D341Med (cell line): ENCODE measurements at places on chromosomes 5 and 9.

DNA sequence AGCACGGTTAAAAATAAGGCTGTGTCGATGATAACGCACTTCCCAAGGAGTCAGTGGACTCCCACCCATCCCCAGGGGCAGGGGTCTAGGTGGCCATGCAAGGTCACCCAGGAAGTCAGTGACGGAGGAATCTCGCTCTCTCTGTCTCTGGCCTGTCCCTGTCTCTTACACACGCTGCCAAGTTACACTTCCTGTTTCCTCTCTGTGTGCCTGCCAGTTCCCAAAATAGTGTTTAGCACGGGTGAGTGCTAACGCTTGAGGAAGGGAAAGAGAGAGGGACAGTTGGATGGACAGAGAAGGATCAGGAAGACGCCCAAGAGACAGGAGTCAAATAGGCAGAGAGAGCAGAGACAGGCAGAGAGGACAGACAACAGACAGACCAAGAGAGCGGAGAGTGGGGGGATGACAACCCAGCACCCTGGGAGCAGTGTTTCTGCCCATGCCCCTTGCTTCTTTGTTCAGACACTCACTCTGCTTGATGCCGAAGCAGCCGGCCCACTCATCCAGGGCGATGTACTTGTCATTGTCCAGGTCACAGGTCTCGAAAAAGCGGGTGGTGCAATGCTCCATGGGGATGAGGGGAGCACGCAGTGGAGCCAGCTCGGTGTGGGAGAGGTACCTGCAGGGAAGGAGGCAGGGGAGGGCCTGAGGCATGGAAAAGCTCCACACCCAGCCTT lies 23.0 kb downstream of the SPARC start:
- DNase-seq, result no peak

GRCh38 chr5:13133951-13134350 lies 810.5 kb downstream of the DNAH5 start:
- no peak for DNase-seq

DNA sequence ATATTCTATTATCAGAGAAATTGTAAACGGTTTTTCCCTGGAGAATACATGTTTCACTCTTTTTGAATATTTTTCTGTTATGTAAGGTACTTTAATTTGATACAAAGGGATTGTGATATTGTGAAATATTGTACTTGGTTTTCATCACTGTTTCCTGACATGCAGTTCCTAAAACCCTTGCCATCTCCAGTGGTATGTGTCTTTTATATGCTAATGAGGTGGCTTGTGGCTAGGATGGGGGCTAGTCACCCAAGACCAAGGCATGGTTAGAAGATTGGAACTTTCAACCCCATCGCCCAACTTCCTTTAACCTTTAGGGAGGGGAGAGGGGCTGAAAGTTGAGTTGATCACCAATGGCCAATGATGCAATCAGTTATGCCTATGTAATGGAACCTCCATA lies 160.6 kb downstream of the TAF11L14 start:
- no peak for DNase-seq

GRCh38 chr9:127714020-127714750 lies 1.3 kb downstream of the PTRH1 start:
- DNase-seq, result no peak

- DNase-seq, result no peak
These were observed 1981.1 kb downstream of the EFNA5 start for GRCh38 chr5:105689596-105689995.

GRCh38 chr5:133780619-133781280 lies 168.4 kb upstream of the FSTL4 start:
- no peak for DNase-seq

GRCh38 chr5:169164481-169164925 lies 136.4 kb downstream of the SLIT3 start:
- no peak for DNase-seq

DNA sequence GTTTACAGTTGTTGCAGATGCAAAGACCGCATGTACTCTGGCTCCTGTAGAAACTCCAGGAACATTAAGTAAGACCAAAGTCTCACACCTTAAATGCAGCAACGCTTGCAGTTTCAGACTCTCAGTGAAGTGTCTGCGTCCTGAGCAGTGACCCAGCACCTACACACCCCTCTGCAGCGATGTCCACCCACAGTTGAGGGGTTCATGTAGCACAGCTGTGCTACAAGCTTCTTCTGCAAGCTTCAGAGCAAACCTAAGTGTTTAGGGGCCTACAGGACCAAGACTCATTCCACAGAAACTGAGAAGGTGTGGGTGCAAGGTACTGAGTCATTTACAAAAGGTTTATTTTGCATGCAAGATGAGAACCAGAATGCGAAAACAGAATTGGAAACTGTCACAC lies 191.0 kb downstream of the IRX2 start:
- no peak for DNase-seq

- peak; percentile 72 for DNase-seq
These were observed 16.5 kb upstream of the PRSS3 start for GRCh38 chr9:33778700-33779351.

- no peak for DNase-seq
These were observed 39.0 kb upstream of the AOPEP start for GRCh38 chr9:94687451-94687850.

- no peak for DNase-seq
These were observed 428.4 kb downstream of the KDM4C start for GRCh38 chr9:7186175-7186574.

DNA sequence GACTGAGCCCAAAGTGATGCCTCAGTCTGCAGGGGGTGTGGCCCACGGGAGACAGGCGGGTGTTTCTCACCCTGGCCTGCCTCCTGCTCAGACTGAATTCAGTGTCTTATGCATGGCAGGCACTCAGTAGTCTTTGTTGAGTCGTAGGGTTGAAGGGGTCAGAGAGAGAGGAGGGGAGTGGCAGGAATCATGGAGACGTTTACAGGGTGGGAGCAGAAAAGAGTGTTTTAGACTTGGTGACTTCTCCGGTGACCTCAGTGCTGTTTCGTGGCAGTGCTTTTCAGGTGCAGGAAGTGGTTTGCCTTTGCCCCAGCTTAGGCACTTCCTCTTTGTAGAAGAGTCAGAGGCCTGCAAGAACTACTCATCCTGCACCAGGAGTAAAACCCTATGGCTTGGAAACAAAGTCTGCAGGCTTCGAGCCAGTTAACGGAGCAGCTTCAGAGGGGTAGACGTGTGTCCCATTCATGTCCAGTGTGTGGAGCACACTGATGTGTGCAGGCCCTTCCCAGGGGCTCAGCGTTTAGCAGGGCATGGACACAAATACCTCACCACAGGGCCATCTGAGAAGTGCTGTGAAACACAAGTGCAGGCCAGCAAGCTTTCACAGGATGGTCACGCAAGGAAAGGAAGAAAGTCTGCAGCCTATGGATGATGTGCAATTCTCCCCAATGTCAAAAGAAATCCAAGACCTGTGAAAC lies 24.5 kb upstream of the SEMA4D start:
- no peak for DNase-seq

DNA sequence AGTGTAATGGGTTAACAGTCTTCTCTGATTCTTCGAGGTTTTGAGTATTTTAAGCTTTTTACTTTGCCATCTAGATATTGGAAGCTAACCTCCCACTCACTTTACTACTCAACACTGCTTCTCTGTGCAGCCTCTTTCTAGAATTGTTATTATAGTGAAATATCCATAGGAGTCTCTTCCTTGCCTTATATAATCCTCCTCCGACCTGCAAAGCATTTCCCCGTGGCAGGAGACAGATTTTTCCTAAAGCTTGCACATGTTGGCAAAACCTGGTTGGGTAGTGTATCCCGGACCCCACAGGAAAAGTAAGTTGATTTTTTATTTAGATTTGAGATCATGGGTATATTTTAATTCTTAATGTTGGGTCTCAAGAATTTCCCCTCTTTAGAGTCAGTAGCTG lies 249.1 kb downstream of the CD180 start:
- DNase-seq, result no peak

DNA sequence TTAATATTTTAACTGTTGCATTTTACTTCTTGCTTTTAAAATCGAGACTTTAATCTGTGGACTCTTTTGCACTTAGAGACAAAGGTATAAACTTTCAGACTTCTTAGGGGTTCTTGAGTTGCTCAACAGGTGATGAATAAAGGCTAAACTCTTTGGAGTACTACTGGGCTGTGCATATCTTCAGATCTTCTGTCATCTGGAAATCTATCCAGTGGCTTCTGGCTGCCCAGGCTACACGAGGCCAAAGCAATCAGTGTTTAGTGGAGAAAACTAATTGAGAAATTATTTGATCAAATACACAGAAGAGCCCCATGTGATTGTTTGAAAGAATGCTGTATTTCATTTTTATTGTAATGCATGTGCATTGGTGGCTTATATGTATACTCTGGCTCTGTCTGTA lies 146.1 kb downstream of the PBX3 start:
- no peak for DNase-seq

DNA sequence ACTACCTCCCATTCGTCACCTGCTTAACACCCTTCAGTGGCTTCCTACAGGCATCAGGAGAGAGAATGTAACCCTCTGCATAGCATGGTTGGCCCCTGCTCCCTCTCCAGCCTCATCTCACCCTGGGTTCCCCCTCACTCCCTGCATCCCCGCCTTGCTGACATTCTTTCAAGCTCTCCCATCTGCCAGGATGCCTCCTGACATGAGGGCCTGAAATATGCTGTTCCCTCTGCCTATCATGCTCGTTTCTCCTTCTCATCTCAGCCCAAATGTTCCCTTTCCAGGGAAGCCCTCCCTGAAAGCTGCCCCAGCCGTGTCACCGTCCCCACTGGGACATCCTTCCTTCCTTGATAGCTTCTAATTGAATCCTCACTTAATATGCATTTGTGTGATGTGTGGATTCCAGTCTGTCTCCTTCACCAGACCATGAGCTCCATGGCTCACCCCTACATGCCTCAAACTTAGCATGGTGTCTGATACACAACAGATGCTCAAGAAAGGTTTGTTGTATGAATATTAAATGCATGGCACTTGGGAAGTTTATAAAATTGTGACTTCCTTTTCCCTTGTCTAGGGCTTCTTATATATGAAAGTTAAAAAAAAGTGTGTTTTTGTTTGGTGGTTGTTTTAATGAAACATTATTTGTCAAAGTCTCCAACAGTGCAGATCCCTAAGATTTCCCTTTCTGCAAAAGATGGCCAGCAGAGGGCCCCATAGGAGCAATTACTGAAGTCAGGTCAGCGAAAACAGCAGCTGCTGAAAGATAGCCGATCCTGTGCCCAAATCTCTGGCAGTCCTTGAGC lies 7.3 kb upstream of the C5orf58 start:
- DNase-seq, result peak; percentile 23

GRCh38 chr5:180670586-180671359 lies 21.4 kb upstream of the FLT4 start:
- peak; percentile 58 for DNase-seq

DNA sequence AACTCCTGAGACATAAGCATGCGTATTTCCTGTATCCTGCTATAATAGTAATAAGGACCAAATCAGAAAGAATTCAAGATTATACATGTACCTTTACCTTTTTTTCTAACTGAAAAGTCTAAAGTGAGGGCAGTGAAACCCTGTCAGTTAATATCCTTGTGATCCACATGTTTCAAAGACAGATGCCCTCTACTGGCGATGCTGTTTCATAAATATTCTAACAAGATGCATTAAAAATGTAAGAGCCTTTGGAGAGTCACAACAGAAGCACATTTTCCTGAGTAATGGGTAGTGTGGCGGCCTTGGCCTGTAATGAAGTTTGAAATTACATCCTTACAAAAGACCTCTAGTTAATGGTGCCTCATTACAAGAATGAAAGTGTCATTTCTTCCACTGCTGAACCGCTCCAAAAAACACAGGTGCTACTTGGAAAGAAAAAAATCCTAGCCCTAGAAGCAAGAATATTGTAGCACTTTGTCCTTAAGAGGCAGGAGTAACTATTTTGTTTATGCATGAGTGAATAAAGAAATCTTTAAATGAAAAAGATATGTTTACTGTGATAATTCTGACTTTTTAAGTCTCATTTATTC lies 232.6 kb downstream of the EPB41L4A start:
- peak; percentile 47 for DNase-seq

- DNase-seq, result no peak
These were observed 68.8 kb downstream of the FEM1C start for GRCh38 chr5:115475788-115476187.

DNA sequence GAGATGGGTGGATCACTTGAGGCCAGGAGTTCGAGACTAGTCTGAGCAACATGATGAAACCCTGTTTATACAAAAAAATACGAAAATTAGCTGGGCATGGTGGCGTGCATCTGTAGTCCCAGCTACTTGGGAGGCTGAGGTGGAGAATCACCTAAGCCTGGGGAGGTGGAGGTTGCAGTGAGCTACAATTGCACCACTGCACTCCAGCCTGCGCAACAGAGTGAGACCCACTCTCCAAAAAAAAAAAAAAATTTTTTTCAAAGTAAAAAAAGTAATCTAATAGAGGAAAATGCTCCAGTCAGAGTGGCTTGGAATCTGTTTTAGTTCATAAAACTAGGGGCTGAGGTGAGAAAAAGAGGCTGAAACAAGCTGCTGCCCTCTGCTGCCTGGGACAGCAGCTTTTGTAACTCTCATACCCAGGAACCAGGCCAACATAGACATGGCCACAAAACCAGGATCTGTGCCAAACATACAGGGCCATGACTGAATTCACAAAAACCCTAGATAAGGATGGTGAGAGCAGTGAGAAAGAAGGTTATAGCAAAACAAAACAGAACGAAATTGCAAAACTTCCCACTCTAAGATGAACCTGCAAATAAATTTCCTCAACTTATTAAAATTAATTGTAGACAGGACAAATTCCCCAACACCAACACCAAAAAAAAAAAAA lies 13.1 kb upstream of the DCAF12 start:
- DNase-seq, result peak; percentile 55

- DNase-seq, result no peak
These were observed 27.2 kb downstream of the SETX start for GRCh38 chr9:132327537-132327936.

DNA sequence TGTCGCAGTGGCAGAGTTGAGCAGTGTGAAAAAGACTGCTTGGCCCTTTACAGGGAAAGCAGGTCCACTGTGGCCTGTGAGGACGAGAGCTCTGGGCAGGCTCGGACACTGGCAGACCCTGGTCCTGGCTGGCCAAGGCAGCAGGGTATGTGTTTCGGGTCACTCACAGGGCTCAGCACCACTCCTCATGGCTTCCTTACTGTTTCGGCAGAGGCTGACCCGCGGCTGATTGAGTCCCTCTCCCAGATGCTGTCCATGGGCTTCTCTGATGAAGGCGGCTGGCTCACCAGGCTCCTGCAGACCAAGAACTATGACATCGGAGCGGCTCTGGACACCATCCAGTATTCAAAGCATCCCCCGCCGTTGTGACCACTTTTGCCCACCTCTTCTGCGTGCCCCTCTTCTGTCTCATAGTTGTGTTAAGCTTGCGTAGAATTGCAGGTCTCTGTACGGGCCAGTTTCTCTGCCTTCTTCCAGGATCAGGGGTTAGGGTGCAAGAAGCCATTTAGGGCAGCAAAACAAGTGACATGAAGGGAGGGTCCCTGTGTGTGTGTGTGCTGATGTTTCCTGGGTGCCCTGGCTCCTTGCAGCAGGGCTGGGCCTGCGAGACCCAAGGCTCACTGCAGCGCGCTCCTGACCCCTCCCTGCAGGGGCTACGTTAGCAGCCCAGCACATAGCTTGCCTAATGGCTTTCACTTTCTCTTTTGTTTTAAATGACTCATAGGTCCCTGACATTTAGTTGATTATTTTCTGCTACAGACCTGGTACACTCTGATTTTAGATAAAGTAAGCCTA lies 15.7 kb downstream of the SQSTM1 start:
- DNase-seq, result no peak
